ENCODE measurements at places on chromosomes 2 and 18. TPM values are rescaled to one million over a fixed set of nuclear protein-coding genes. Genes with fewer than 3 reads are reported as not detected.

GPR35 gene
- total RNA-seq = 0.46 TPM

LCT gene
- not detected for total RNA-seq

APOB gene
- 0.69 TPM for total RNA-seq

C2orf80 gene
- 38.1 TPM for total RNA-seq

B4GALT6 gene
- 29.5 TPM for total RNA-seq
